ENCODE measurements at places on chromosomes 4 and X.
A peak's percentile ranks its signal among the peaks of the same experiment; 100 is the strongest.

DNA sequence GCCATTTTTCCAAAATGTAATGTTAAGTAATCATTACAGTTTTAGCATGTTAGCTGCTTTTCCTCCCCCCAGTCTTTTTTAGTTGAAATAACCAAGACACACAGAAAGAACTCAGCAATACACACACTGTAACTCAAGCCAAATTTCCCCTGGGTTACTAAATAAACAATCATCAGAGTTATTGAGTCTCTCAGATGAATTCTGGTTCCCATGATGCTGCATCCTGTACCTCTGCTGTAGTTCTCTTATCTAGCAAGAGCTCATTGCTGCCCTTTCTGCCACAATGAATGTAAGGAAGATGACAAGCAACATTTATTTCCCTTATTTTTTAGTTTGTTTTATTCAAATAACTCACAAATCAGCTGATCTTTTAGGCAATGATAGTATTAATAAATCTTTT is 185.1 kb downstream of the ARHGAP6 start:
- DNase-seq: no peak

DNA sequence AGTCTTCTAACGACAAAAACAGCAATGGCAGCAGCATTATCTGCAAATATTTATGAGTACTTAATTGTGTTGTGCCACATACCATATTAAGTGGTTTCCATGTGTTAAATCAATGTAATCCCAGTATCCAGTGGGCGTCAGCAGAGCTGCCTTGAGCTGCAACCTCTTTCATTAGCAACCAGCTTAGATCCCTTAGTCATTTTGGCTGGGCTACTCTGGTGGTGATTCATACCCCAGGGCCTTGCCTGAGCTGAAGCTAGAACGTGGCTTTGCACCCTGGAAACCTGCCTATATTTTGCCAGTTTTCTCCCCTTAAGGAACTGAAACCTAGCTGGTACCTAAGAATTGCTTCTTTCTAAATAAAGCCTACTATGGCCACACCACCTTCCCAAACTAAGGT is 474.3 kb upstream of the FTHL17 start:
- peak; percentile 53 for DNase-seq

DNA sequence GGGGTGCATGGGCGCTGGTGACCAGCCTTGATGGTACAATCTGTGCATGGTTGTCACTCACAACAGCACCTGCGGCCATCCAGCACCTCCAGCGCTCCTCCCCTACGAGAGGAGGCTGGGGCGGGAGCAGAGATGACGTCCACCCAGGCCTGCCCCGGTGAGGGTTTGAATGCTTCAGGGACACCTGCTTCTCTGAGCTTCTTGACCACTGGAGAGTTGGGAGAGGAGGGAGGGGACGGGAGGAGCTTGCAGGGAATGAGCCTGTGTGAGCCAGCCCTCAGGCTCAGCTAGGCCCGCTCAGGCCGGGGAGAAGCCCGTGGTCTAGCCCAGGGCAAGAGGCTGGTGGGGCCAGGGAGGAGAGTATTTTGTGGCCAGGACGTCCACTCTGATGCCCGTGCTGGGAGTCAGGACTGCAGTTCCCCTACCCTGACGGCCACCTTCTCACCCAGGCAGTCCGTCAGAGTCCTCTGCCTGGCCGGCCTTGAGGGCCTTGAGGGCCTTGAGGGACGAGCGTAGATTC is 59.2 kb downstream of the CPZ start:
- DNase-seq: no peak

GRCh38 chr4:6752486-6752829 is 30.1 kb upstream of the KIAA0232 start:
- DNase-seq: no peak

DNA sequence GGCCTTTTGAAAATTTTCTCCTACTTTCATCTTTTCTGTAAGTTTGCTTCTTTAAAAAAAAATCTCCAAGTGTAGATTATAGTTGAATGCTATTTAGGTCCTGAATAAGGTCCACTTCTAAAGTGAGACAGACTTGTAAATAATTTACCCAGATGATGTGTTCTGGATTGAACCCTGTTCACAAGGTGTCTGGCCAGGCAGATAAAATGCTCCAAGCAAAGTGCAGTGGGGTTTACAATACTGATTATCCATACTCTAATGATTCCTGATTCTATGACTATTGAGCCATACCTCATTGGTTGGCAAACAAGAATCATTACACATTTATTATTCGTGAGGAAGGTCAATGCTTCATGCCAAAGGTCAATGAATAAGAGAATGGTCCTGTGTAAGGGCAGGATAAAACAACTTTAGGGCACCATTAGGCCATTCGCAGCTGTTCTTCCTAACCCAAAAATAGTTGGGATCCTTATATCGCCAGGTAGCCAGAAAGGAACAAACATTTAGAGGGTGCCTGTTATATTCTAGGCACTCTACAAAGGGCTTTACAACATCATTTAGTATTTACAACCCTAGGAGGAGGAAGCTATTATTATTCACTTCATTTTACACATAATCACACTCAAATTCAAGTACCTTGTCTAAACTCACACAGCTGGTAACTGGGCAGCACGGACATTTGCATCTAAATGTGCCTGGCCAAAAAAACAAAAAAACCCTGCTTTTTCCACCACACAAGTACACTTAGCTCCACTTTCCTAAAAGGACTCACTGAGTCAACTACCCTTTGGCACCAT is 18.6 kb upstream of the SAT1 start:
- no peak for DNase-seq

DNA sequence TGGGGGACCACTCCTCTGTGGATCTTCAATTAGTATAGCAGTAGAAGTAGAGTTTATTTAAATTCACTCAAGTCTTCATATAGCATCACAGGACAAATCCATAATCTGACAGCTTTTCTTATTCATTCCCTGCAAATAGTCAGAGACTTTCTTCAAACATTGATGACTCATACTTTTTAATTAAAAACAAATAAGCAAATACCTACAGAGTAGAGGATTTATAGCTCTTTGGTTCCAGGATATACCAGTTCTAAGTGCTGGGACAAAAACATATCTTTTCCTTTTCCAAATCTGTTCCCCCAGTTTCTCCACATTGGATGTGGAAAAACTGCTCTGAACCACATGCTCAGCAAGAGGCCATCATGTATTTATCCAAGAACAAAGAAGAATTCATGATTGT is 24.1 kb downstream of the EMCN start:
- no peak for DNase-seq

GRCh38 chr4:88533088-88533790 is 9.7 kb upstream of the PYURF start:
- DNase-seq: peak; percentile 42

- no peak for DNase-seq
These were observed 7.3 kb downstream of the SLC25A5 start for GRCh38 chrX:119475389-119476101.

- no peak for DNase-seq
These were observed 84.0 kb upstream of the QRFPR start for GRCh38 chr4:121464854-121465253.

DNA sequence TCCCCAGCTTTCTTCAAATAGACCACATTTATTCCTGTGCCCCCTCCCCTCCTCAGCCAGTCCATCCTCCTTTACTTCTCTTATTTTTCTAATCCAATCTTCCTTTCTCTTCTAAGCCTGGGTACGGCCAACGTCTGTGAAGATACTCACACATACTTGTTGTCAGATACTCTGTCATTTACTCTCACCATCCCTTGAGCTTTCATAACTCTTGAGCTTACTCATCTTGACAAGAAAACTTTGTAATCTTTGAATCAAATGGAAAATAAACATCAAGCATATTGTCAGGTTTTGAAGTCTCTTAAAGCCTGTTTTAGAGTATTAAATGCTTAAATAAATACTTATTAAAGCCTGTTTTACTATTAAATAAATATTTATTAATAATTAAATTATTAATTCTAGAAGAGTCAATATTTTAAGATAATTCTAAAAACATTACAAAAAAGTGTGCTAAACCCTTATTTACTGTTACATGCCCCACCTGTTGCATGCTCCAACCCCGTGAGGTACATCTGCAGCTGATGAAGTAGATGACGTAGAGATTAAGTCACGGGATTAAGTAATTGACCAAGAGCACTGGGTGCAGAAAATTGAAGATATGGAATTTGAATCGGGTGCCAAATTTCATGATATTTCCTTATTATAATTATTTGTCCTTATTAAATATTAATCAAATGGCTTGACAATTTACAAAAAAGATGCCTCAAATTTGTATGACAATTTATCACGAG is 1.5 kb upstream of the TRIML2 start:
- DNase-seq: peak; percentile 14

- DNase-seq: no peak
These were observed 9.4 kb downstream of the ANKRD50 start for GRCh38 chr4:124703154-124703553.

DNA sequence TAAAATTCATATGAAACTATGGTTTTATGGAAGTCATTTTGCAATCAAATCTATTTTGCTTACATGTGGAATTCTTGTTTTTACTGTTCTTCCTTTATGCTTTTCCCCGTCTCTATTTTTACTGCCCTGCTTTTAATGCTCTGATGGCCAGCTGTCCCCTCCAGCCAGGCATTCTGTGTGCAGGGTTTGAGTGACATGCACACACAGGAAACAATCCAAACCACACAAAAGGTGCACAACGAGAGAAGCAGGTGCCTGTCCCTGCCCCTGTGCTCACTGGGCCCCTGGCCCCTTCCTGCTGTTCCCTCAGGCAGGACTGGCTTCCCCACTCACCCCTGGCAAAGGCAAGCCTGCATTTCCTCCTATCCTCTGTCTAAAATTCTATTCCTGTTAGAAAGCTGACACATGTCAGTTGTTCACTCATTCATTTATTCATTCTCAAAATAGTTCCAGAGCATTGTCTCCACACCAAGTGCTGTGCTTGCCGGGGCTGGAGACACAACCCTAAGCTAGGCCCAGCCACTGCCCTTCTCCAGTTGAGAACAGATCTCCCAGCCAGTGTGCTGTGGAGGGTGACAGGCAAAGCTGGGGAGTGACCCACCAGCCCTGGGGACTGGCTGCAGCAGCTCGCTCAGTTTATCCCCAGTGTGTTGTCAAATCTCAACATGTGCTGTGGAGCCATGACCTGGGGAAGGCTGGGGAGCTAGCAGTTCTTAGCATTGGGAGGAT is 346.3 kb downstream of the FBXW7 start:
- no peak for DNase-seq

DNA sequence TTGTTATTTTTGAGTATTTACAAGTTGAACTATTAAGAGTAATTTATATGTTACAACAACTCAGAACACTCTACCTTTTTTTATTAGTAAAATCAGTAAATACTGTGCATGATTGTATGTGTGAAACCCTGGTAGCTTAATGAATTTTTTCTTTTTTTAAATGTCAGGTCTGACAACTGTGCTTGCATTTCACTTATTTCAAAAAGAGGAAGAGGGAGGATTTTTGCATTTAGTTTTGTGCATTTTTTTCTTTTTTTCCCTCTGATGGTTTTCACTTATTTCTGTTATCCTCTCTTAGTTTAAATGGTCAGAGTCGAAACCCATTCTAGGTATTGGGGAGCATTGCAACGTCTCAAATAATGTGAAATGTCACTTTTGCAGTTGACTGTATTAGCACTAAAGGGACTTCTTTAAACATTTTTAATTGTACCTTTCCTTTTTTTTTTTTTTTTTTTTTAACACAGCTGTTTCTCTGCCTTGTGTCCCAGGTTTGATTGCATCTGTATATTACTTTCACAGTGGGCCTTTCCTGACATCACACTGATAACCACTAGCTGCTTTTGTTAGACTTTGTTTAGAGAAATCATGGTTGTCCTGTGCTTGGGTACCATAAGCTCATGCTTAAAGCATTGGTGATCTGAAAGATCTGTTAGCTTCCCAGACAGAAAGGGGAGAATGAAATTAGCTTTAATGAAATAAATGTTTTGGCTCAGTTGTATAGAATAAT is 28.5 kb downstream of the MOB1B start:
- DNase-seq: no peak

GRCh38 chrX:136369377-136369776 is 68.6 kb downstream of the ADGRG4 start:
- DNase-seq: no peak

GRCh38 chr4:31620476-31620875 is 900.3 kb downstream of the PCDH7 start:
- no peak for DNase-seq

- no peak for DNase-seq
These were observed 39.4 kb upstream of the PHOX2B start for GRCh38 chr4:41787931-41788330.

DNA sequence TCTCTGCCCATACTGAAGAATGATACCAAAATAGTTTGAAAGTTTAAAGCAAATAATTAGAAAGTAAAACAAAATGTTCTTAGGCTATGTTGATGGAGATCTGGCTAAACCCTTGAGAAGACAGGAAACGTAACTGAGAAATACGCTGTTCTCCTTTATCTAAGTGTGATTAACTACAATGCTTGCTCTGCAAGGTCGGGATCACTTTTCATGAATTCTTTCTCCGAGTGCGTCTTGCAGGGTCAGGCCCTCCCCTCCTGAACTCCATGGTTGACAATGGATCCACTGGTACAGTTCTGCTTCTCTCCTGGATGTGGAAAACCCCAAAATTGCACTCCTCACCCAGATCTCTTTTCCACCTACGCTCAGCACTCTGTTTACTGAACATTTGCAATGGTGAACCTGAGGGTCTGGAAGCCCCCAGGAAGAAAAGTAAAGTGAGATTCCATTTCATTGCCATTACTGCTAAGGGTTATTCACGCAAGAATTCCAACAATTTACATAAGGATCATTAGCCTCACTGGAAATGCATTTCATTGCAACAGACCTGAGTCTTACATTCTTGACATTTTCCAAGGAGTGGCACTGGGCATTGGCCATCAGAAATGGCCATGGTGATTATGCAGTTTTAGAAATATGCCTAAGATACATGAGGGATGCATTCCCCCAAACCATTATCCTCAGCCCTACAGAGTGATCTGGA is 24.6 kb upstream of the WWC2 start:
- DNase-seq: peak; percentile 88

DNA sequence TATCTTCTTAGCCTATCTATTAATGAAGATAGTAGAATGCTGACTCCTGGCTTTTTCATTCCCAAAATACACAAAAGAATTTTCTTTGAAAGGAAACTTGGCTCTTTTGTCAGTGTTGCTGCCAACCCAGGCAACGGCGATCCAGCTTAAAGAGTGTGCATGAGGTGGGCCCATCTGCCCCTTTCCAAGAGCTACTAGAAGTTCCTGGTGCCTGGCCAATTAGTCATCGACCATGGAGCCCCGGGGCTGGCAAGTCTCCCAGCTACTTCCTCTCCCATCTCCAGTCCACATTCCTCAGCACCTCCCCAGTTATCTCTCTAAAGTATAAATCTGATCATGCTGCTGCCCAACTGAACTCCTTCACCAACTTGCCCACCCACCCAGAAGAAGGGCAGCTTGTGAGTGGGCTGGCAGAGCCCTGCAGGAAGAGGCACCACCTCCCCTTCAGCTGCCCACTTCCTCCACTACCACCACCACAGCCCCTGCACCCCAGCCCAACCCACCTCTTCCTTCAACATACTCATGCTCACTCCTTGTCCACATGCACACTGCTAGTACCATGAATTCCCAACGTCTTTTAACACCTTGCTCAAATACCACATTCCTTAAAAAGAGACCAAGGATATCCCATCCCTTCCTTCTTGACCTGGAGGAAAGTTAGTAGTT is 158.2 kb upstream of the MAP3K15 start:
- DNase-seq: peak; percentile 60

DNA sequence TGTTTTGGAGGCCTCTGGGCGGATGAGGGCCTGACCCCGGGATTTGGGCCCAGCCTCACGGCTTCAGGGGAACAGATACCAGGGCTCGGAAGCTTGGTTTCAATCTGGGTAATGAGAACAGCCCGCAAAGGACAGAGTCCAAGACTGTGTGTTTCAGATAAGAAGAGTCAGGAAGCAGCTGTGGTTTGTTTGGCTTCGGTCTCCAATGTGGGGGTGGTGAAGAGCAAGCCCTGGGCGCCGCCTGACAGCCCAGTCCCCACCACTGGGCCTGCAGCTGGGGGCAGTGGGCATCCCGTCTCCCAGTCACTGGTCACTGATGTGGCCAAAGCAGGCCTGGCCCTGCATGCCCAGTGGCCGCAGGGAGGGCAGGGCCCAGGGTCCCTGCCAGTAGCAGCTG is 9.1 kb downstream of the WFS1 start:
- no peak for DNase-seq
